Right atrium auricular region (tissue), 2 donors: ENCODE measurements at places on chromosomes 4 and X. TPM values are rescaled to one million over a fixed set of nuclear protein-coding genes. Genes with fewer than 3 reads are reported as not detected.

The TRAM1L1 gene
- 0.90 TPM for total RNA-seq

- no peak for DNase-seq
These were observed 218.6 kb downstream of the CHM start for GRCh38 chrX:85828771-85829170.

GRCh38 chrX:153334654-153335295, 822 bp downstream of the ZNF275 start:
- peak; percentile 11 for DNase-seq

GRCh38 chrX:84873176-84873575, 130.5 kb upstream of the APOOL start:
- no peak for DNase-seq

DNA sequence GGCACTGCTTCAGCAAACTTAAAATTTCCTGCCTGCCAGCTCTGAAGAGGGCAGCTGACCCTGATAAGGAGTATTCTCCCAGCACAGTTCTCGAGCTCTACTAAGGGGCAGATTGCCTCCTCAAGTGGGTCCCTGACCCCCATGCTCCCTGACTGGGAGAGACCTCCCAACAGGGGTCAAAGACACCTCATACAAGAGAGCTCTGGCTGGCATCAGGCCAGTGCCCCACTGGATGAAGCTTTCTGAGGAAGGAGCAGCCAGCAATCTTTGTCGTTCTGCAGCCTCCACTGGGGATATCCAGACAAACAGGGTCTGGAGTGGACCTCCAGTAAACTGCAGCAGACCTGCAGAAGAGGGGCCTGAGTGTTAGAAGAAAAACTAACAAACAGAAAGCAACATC, 1118.3 kb upstream of the ADGRL3 start:
- DNase-seq, result no peak

The RBMXL3 gene
- not detected for total RNA-seq

DNA sequence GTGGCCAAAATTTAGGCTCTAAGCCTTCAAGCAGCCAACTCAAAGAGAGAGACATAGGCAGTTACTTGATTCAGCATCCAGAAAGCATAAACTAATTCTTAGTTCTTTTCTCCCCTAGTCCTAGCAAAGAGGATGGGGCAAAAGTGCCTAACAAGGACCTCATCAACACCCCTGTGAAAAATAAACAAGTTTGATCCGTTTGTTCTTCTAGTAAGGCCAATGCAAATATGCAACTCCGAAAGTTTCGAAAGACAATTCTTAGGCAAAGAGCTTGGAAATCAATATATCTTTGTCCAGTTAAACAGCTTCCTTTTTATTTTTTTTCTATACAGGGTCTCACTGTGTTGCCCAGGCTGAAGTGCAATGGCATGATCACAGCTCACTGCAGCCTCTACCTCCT, 31.0 kb upstream of the EGFL6 start:
- DNase-seq, result no peak

- no peak for DNase-seq
These were observed 23.8 kb upstream of the PLAC1 start for GRCh38 chrX:134682081-134682480.

DNA sequence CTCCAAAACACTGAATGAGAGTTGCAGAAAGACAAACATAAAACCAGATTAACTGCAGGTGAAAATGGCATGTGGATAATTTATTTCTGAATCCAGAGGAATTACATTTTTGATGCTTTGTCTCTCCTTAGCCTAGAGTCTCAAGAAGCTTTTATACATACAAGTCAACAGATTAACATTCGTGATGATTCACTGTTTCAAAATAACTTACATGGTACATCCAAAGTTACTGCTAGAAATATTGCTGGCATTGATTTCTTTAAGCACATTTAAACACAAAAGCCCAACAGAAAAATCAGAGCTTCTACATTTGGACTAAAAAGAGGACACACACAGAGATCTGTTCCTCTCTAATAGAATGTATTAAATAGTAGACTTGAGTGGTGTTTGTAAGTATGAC, 105.6 kb downstream of the AMELX start:
- no peak for DNase-seq

DNA sequence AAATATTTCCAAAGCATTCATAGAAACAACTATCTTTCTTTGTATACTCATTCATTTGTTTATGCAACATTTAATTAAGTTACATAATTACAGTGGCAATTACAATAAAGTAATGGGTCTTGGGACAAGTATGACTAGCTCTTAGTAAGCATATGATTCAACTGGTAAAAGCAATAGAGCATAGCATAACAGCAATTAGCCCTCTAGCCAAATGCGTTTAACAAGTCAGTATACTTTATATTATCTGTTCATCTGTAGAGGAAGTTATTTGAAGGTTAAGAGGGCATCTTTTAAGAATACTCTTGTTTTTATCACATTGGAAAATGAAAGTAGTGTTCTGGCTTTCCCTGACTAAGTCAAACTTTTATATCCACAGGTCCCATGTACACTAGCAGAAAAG, 198.1 kb upstream of the UGT8 start:
- DNase-seq, result no peak

DNA sequence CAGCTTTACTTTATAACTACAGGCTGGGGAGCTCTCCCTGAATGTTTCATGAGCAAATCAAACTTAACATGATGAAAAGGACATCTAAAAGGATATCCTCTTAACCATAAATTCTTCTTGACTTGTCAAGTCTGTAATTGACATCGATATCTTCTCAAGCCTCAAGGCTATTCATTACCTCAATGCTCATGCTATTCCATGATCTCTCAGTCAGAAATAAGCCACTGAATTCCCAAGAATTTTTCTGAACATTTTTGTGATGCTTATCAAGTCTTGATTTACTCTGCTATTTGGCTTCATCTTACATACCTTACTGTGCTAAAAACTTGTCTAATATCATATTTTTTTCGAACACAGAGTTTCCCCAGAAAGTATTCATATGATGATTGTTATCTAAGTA, 433.4 kb downstream of the PDGFC start:
- DNase-seq, result no peak

DNA sequence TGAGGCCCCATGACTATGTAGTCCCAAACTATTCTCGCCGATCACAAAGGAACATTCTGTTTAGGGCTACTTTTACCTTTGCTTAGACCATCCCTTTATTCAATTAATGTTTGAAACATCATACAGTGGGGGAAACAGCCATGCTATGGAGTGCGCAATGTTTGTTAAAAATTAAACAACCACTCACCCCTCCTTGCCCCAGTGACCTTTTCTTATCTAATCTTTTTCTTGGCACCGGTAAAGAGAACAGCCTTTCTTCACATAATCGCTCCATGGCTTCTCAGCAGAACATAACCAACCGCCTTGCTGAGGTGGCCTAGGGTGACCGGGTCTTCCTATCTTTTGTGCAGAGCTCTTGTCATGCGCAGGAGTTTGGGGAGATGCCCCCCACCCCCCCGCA, 152.6 kb downstream of the VCX3A start:
- no peak for DNase-seq

- DNase-seq, result no peak
These were observed 199.3 kb upstream of the FAT4 start for GRCh38 chr4:125115476-125115875.

- no peak for DNase-seq
These were observed 10.7 kb downstream of the CCNQ start for GRCh38 chrX:153588021-153588781.

The GLA gene
- 9.7 TPM for total RNA-seq

DNA sequence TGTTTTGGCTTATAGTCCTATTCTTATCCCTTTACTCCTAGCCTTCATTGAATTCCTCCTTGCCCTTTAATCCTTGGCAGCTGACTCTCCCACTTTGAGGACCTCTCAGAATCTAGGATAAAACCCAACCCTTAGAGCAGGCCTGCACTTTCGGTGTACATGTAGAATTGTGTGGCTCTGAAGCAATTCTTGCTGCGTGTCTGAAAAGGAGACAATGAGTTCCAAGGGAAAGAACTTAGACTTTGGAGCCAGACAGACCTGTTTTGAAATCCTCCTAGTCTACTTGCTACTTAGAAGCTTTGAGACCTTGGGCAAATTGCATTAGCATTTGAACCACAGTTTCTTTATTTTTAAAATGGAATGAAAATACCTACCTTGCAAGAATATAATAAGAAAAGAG, 175.2 kb downstream of the BEND2 start:
- DNase-seq, result no peak

DNA sequence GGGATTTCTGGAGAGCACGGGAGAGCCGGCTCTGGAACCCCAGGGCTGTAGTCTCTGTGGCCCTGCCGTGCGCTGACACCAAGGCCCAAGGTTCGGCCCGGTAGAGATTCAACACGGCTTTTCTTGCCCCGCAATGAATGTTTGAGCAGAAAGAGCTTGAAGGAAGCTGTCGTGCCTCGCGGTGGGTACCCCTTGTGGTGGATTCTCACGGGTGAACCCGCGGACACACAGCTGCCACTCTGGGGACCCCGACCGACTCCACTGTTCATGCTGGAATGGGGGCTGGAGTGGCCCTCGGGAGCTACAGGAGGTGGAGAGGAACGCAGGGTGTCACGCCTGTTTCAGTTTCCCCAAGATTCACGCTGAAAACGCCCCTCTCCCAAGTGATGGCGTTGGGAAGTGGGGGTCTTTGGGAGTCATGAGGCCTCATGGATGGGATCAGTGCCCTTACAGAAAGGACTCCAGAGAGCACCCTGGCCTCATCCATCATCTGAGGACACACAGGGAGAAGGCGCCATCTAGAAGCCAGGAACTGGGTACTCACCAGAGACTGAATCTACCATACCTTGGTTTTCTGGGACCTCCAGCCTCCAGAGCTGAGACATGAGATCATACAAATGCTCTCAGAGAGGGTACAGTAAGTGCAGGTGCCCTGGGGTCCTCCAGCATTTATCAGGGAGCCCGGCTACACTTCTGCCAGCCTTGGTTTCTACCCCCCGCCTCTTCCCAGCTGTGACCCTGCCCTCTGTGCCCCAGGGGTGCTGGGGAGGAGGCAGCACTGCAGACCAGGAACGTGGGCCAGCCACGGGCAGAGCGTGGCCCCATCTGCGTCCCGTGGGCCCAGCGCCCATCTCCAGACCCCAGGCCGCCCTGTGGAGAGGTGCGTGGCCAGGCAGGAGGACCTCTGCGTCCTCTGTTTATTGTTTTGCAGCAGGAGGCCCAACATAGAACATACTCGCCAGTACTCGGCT, 6.4 kb downstream of the SLC25A6 start:
- peak; percentile 58 for DNase-seq

DNA sequence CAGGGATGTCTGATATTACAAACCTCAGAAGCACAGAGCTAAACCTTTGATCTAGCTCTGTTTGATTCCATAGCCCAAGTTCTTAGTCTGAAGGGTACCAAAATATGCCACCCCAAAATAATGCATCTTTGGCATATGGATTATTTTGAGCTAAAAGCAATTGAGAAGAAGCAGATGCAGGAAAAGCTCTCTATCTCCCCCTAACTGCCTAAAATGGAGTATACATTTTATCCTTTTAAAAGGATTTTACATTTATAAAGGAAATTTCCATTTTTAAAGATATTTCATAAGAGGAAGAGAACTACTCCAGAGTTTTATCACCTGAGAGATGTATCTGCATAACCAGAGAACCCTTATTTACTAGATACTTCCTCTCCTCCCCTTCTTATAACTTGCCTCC, 158.7 kb downstream of the ZNF674 start:
- DNase-seq, result no peak

The GEMIN8 gene
- total RNA-seq, result 7.6 TPM

The ARX gene
- total RNA-seq, result not detected

The UGT2B7 gene
- not detected for total RNA-seq
